NCI-H2171 (cell line): ENCODE measurements at places on chromosomes 7 and 10.

GRCh38 chr10:104526188-104526587, 114.9 kb upstream of the SORCS3 start:
- DNase-seq = no peak

- DNase-seq = peak; percentile 16
Observed at GRCh38 chr7:119935418-119936025, 337.5 kb upstream of the KCND2 start.

GRCh38 chr7:7870555-7870954, 98.0 kb upstream of the GLCCI1 start:
- DNase-seq = no peak

DNA sequence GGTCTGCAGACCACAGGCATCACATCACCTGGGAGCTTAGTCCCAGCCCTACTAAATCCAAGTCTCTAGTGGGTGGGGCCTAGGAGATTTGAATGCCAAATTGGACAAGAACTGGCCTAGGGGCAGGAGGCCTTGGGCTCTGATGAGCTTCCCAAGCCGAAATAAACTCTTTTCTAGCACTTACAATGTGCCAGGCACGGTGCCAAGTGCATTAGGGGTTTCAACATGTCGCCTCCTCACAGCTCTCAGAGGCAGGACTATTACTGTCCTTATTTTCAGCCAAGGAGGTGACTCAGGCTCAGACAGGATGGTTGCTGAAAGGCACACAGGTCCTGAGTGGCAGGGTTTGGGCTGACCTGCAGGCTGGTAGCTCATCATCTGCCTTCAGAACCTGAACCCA, 9.2 kb upstream of the CPA1 start:
- no peak for DNase-seq

- DNase-seq = no peak
Observed at GRCh38 chr10:124671486-124672075, 72.6 kb downstream of the FAM53B start.

DNA sequence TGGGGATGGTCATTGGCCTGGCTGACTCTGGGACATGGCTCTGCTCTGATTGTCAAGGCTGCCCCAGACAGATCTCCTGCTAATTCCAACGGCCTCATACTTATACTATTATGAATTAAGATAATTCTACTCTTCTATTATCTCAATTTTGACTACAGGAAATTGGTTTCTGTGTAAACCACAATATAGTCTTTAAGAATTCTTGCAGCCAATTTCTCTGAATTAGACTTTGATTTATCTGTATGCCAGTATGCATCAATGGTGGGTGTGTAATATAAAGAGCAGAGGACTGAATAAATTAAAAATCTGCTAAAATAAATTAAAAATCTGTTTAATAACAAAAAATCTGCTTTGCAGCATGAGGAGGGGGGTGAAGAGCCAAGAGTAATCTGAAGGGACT, 27.0 kb downstream of the HIBADH start:
- DNase-seq = no peak

- DNase-seq = no peak
Observed at GRCh38 chr7:66125052-66125694, 10.5 kb downstream of the CRCP start.

- DNase-seq = peak; percentile 43
Observed at GRCh38 chr7:150778738-150779301, 21.3 kb downstream of the TMEM176B start.

DNA sequence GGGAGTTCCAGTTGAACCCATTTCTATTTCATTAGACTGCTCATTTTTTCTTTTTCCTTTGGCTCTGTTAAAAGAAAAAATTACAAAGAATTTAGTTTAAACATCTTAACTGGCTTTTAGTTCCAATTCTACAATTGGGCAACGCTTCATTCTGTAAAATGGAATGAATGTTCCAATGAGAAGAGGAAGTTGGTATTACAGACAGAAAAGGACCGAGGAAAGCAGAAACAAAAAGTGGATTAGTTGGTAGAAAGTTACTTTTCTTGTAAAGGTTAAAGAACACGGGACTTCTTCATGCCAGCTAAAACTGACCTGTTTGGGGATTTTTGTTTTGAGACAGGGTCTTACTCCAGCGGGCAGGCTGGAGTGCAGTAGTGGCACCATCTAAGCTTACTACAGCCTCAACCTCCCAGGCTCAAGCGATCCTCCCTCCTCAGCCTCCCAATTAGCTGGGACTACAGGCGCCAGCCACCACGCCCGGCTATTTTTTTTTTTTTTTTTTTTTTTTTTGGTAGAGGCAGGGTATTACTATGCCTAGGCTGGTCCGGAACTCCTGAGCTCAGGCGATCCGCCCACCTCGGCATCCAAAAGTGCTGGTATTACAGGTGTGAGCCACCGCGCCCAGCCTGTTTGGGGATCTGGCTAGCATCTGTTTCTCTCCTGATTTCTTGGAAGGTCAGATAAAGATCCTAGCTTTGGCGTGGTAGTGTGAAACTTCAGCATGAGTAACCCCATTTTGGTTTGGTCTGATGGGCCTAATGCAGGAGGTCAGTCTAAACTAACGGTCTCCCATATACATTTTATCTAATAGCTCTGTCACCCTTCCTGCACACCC, 1.3 kb upstream of the VDAC2 start:
- DNase-seq = no peak

- no peak for DNase-seq
Observed at GRCh38 chr10:27838361-27838760, 92.7 kb upstream of the MKX start.

DNA sequence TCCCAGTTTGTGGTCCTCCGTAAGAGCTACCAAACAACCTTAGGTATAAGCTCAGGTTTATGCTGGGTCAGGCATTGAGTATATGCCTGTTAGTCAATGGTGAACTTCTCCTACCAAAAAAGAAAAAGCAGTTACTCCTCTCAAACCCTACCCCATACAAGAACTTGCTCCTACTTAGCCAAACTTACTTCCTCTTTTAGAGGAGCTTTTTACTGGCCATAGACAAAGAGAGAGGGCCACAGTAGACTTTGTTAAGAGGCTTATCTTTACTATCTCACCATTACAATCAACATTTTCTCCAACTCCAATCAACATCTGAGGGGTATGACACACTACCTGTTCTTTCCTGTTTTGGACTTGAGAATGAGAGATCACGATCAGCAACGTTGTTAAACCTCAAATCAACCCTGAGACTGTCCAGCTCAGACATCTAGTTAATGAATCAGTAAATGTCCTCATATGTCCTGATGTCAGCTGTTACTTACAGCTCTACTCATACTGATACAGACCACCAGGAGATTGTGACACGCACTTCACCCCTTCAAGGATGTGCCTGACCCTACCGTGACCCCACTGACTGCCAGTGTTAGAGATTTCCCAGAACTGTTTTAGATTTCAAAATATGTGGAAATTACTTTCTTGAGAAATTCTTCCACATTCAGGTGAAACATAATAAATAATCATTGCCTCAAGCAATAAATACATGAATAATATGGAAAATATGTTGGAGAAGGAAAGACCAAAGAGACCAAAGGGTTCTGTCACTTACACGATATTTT, 18.4 kb upstream of the CCDC71L start:
- DNase-seq = no peak

DNA sequence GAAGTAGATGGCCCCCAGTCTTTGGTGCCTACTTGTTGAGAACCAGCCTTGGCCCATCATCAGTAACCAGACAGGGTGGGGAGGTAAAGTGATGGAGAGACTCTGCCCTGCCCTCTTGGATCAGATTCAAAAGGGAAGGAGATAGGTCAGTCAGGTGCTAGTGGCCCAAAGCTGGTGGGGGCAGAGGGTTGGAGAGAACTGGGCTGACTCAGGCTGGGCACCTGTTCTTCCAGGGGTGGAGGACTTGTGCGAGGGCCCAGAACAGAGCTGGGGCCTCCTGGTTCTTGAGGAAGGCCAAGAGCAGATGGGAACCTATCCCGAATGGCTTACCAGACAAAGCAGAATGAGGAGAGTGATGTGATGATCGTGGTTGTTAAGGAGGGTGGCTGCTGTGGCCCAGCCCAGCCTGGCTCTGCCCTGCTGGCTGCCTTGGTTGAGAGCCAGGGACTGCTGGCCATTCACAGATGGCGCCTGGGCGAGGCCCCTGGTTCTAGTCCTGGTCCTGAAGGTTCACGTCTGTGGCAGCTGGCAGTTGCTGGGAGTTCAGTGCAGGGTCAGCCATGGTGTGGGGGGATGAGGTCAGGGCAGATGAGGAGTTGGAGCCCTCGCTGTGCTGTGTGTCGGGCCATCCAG, 36.6 kb downstream of the PALD1 start:
- DNase-seq = no peak

DNA sequence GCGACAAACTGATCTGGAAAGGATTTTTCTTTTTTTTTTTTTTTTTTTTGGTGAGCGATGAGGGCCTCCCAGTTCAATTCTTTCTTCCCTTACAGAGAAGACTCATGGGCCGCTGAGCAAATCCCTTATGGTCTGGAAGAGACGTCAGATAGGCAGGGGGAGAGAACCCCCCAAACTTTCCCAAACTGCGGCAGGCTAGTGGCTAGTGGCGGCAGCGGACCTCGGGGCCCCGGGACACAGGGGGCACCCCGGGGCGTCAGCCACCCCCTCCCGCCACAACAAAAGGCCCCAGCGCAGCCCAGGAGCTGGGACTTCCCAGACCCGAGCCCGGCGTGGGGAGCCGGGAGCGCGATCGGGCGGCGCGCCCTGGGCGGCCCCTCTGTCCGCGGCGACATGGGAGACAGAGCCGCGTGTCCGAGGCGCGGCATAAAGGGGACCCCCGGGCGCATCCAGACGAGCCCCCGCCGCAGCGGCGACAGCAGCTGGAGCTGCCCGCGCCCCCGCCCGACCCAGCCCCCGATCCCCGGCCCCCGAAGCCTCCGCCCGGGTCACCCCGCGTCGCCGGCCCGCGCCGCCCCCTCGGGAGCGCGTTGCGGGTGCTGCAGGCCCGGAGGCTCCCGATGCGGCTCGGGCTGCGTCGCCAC, 755 bp downstream of the FAM171A1 start:
- DNase-seq = no peak

- no peak for DNase-seq
Observed at GRCh38 chr7:37338966-37339365, 109.7 kb downstream of the ELMO1 start.

DNA sequence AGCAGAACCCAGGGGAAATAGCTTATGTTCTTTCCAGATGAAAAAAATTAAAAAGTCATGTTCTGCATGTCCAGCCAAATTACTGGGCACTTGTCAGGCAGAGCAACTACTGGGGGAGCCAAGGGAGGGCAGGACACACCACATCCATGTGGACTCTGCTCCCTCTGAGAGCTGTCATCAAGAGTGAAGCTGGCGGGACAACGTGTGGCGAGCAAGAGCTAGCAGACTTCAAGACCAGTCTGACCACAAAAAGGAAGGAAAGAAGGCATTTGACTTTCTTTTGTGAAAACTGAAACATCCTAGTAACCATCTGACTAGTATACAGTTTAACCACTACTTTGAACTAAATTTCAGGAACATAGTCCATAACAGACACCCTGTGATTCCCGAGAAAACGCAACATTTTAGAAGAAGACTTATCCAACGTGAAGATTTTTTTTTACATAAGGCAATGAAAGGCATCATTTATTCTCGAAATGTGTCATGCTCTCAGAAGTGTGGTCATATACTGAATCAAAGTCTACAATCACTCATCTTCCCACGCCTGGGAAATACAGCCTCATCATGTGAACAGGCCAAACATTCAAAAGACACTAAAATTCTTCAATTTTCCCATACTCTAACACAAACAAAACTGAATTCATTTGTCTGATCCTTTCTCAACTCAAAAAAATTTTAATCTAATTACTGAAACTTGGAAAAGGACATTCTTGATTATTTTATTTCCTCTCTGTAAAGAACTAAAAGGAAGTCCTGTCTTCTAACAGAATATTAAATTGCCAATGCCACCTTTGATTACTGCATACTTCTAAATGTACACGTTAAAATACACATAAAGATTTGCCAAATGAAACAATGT, 15.5 kb downstream of the CYTH3 start:
- DNase-seq = no peak

DNA sequence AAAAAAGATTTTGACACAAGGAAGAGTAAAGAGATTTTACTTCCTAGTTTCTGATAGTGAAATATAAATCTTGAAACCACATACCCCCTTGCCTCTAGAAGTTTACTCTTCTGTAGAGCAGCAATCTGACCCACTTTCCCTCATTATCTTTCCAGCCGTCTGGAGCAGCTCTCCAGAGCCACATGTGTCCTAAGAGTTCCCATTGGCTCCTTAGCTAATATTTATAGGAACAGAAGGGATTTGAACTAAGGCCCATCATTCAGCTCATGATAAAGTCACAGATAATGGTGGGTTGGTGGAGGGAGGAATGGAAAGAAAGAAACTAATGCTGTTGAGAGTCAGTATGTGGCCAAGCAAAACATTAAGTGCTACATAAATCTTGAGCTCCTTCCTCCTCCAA, 121.8 kb downstream of the INHBA start:
- DNase-seq = no peak

- peak; percentile 22 for DNase-seq
Observed at GRCh38 chr7:90850471-90850870, 254.3 kb downstream of the CDK14 start.

DNA sequence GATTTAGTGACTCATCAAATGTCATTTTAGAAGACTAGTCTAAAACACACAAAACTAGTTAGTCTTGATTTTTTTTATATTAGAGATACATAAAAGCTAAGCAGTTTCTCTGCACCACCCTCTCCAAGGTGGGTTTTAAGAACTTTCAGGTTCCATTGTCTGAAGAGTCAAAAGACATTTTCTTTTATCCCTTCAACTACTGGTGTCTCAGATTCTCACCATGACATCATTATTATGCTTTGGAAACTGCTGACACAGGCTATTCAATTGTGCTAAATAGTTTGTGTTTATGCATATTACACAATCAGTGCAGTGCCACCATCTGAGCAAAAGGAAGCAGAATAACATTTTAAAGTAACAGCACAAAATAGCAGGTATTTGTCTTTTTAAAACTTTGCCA, 52.2 kb downstream of the IGF2BP3 start:
- DNase-seq = no peak

DNA sequence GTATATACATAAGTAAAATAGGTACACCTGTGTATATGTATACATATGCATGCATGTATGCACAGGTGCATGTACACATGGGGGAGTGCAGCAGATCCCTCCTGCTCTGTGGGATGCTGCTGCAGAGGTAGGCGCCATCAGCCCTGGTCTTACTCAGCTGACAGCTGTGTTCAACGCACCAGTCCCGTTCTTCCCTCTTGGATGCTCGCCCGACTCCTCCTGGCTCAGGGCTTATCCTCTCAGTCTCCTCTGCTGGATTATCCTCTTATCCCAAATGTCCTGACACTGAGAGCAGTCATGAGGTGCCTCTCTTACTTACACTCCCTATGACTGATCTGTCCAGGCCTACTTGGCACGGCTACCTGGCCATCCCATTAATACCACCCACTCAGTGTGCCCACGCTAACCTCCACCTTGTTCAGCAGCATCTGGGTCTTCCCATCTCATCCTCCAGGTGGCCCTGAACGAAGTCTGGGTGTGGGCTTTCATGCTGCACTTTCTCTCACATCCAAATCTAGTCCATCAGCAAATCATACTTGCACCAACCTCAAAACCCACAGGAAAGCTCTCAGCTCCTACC, 357.1 kb downstream of the TCERG1L start:
- DNase-seq = no peak

- DNase-seq = peak; percentile 32
Observed at GRCh38 chr10:101062232-101063049, 652 bp downstream of the KAZALD1 start.

GRCh38 chr7:154375956-154376355, 323.8 kb downstream of the DPP6 start:
- DNase-seq = no peak
